Stimulated activated naive CD4-positive, alpha-beta T cell (primary cell): ENCODE measurements at places on chromosomes 3 and 15.

- no peak for DNase-seq
Measured at GRCh38 chr3:9911863-9912262, 5.0 kb upstream of the IL17RC start.

DNA sequence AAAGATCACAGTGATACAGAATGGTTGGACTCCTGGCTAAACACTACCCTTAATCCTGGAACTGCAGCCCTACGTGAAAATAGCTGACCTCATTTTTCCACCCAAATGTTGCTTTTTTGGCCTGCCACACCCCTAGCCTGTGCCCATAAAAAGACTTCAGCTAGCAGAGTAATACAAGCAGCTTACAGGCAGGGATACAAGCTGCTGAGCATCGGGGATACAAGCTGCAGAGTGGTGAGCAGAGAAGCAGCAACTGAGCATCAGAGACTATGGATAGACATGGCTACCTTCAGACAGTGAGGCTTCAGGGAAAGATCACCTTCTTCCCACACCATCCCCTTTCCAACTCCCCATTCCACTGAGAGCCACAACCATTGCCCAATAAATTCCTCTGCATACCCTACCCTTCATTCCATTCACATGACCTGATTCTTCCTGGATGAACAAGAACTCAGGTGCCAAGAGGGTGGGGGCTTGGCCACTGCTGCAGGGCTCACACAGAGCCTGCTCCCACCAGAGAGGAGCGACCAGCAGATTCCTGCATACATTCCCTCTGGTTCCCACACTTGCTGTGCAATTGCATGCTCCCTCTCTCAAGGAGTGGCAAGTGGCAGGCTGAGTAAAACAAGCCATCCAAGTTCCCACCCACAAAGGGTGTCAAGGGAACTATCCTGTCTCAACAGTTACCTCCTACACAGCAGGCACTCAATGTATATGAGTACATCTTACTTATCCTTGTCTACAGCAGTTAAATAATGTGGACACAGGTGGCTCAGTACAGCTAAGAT lies 217.5 kb downstream of the ALCAM start:
- no peak for DNase-seq

- DNase-seq, result no peak
Measured at GRCh38 chr3:126424039-126424717, 29.5 kb downstream of the CFAP100 start.

DNA sequence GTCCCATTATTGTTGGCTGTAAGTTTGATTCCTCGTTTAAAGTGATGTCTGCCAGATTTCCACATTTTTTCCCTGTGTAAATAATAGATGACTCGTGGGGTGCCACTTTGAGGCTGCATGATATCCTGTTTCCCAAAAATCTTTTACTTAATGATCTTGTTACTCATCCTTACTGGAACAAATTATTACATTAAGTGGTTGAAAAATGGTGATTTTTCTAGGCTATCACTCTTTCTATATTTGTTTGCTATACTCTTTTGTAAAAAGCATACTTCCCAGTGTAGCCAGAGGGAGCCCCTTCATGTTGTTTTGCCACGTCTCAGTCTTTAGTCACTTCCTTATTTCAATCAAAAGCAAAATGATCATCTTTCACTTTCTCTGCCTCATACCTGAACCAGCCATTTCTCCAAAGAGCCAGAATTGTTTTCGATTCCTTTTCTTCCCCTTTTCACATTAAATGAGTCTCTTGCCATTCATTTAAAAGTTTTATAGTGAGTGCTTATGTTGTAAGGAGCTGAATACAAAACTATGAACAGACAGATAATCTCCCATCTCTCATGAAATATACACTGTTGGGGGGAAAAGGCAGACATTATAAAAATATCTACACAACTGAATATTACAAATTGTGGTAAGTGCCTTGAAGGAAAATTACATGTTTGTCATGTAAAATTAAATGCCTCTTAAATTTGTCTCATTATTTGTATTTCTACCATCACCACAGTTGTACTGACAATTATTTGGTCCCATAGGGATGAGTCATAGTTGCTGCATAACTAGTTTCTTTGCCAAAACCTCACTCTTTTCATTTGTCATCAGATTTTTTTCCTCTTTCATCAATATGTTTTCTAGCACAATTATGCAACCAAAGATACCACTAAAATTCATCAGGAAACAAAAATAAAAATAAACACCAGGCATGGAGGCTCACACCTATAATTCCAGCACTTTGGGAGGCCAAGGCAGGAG lies 41.5 kb downstream of the ADGRG7 start:
- DNase-seq, result peak; percentile 3

DNA sequence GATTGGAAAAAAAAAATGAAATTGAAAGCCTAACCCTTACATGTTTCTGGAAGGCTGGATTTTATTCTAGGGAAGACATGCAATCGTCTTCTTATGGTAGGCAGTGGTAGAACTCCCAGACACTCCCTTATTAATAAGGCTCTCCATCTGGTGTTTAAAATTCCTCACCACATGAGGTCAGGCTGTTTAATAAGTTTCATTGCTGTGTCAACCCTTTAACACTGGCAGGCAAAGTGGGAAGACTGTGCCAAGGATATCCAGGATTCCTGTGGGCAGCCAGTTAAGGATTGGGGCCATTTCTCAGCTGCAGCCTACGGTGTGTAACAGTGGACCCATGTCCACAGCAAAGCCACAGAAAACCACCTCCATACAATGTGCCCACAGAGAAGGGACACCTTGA lies 225.5 kb upstream of the CHRM5 start:
- DNase-seq, result no peak

GRCh38 chr3:124373524-124373923 lies 356.7 kb upstream of the UMPS start:
- DNase-seq, result no peak

DNA sequence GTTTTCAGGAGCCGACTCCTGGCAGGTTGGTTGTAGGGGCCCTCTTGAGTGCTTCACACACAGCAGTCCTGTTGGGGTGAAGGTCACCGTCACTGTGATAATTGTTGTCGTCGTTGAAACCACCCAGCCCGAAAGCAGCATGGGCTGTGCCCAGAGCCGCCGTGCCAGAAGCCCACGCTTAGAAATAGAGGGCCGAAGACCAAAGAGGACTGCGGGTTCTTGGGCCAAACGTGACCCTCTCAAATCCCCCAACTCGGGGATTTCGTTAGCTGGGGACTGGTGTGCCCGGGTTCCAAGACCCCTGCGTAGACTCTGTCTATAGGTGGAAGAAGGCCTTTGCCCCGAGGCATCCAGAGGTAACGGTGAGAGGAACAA lies 7.5 kb upstream of the ADAMTS17 start:
- no peak for DNase-seq

DNA sequence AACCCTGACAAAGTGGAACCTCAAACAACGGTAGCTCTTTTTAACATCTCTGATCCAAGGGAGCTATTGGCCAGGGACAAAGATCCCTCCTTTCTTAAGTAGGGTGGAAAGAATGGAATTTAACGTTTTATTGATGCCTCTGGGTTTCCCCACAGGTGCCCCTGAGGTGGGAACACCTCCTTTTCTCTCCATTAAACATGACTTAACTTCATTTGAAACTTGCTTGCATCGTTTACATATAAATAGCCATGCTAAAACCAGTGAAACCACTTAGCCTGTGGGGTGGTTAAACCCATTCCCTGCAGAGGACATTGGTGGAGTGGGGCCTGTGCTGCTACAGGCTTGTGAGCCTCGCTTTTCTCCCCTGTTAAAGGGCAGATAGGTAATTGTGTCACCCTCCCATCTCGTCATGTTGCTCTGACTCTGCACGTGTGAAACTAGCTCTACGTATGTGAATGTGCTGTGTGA lies 9.7 kb downstream of the CGNL1 start:
- DNase-seq, result no peak

DNA sequence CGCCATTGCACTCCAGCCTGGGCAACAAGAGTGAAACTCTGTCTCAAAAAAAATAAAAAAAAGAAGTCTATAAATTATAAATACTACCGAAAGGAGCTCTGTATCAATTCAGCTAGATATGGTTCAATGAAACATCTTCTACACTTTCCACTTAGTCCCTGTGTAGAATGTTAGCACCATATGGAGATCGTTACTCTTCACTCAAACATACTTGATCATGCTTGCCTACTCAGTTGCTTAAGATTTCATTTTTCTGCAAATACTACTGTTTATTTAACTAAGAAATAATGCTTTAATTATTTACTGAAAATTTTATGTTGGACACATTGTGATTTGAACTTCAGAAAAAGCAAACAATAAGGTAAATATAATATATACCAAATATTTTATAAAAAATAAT lies 17.1 kb upstream of the NANOGP8 start:
- DNase-seq, result no peak
